Hematopoietic multipotent progenitor cell (in vitro differentiated cells): ENCODE measurements at places on chromosomes 3 and 15.

DNA sequence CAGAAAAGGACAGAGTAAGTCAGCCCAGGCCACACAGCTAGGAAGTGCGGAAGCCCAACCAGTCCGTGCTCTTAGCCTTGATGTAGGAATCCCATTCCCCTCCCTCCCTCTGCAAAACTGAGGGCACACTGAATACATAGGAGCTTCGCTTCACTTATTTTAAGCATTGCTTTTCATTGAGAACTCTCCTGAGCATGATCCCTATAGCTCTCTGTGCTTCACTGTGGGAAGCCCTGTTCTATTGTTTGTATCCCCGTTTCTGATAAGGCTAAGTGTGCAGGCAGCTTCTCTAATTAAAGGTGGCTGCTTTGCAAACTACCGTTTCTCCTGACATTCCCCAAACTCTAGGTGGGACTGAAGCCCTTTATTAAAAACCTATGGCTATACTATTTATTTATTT, 29.9 kb downstream of the IL5RA start:
- no peak for DNase-seq

GRCh38 chr15:41284427-41285177, 47.8 kb downstream of the OIP5 start:
- no peak for DNase-seq

DNA sequence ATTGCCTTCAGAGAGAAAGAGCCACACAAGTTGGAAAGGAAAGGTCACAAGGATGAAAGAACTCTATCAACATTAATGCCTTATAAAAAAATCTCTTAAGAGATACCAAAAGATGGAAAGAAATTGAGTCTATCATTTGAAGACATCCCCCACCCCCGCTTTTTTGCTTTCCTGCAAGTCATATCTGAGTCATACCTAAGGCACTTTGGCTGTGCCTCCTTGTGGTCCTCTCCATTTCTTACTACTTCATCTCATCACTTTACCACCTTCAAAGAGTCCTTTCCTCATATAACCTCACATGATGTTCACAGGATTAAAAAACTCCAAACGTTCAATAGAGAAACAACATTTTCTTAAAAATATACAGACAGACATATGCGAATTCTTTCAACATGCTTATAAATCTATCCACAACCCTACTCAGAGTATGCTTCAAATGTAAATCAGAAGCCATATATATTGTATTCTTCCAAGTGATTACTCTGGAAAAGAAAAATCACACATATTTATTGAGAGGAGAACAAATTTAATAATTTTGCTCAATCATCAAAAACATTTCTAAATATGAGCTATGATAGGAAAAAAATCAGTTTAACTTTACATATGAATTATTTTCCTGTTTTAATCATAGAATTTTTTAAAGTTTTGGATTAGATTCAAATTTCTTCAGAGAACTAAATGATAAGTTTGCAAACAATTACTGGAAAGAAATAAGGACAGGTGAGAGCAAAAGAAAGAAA, 1003.9 kb upstream of the CFAP20DC start:
- no peak for DNase-seq

GRCh38 chr3:114179575-114179974, 723 bp upstream of the DRD3 start:
- DNase-seq, result no peak

DNA sequence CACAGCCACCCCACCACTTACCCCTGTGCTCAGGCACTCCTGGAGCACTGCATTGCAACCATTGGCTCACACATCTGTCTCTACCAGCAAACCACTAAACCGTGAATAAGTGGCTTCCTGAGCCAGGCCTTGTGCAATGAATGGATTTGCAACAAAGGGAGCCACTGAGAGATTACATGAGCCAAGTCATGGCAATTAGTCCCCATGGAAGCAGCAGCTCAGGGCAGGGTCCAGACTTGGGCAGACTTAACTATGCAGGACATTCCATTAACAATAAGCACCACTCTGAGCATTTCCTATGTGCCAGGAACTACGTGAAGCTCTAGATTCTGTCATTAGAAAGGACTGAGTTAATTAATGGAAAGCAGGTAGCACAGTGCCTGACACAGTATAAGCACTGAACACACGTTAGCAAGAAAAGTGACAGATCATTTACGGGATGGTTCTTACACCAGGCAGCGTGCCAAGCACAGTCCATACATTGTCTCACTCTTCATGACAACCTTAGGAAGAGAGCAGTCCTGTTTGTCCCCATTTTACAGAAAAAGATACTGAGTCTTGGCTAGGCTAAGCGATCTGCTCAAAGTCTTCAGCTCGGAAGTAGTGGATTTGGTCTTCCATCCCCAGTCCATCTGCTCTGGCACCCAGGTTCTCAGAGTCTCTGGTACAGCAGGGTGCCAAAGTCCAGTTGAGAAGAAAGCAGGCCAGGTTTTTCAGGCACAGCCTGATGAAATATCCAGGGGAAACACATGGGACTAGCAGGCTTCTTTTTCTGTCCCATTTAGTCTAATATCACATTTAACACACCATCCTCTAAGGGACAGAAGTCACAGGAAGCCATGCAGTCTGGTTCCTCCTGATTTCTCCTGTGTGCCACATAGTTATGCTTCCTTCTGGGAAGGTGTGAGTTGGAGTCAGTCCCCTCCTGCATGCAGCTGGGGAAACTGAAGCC, 44.1 kb downstream of the LIPC start:
- DNase-seq, result no peak

DNA sequence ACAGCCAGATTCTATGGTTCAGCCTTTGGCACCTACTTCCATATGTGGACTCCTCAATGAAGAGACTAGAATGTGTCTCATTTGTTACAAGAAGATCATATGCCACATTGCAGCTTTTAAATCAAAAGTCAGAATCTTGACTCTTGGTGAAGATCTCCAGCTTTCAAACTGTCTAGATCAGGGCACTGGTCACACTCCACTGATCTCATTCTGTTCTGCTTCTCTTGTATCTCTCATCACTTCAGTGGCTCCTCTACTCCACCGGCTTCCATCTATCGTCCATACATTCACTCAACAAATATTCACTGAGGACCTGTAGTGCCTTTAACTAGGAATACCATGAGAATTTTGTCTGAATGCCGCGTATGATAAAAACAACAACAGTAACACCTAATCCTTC, 203.3 kb upstream of the LPP start:
- no peak for DNase-seq
